ENCODE measurements at places on chromosomes 3 and 15.

DNA sequence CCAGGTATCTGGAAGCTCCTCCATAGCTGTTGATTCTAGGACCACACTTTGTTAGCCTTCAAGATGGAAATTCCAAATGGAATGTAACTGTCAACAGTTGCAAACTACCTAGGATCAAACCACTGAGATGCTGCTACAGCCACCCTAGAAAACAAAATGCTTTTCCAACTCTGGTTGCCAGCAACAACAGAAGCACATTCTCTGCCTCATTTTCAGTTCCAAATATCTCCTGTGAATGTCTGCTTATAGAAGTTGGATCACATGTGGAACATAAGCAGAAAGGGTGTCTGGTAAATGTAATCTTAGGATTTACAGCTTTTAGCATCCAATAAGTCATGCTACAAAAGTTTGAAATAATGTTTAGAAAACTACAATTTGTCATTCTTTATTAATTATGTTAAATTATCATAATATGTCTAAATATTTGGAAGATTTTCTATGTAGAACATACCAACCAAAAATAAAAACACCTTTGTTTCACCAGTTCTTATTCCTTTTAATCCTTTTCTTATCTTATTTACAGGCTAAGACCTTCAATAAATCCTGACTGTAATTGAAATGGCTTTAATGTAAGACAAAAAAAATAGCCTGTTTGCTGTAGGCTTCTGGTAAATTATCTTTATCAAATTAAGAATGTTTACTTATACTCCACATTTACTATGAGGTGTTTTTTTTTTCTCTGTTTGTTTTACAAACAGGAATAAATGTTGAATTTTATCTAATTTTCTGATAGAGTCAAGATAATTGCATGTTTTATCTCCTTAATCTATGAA, 687.1 kb downstream of the IGSF11 start:
- no peak for DNase-seq

GRCh38 chr3:161369531-161369930, 1.8 kb downstream of the SPTSSB start:
- DNase-seq = no peak

DNA sequence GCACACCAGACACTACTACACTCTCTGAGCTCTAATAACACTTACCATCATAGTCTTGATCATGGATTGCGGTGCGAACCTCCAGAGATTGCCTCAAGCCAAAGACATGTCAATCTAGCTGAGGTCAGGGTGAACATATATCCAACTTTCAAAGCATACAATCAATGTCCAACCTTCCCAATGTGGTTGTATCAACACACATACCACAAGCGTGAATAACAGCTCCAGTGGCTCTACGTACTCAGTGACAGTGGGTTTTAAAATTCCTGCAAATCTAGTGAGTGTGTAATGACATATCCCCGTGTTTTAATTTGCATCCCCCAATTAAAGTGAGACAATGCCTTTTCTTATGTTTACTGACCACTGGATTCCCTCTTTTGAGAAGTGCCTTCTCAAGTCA, 29.6 kb downstream of the SFMBT1 start:
- no peak for DNase-seq

DNA sequence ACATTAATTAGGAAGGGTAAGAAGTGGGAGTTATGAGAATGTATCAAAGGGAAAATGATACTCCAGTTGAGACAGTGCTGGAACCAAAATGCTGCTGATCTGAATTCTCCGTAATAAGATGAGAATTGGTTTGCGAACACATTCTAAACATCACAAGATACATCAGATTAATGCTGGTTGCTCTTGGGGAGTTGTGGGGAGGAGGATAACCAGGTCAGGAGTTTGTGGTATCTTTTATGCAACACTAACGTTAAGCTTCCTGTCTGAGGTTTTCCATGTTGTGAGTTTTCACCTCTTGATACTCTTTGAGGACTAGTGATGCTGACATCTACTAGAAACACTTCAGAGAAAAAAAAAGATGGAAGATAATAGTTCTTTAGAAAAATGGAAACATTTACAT, 47.2 kb downstream of the PPARG start:
- DNase-seq = no peak

DNA sequence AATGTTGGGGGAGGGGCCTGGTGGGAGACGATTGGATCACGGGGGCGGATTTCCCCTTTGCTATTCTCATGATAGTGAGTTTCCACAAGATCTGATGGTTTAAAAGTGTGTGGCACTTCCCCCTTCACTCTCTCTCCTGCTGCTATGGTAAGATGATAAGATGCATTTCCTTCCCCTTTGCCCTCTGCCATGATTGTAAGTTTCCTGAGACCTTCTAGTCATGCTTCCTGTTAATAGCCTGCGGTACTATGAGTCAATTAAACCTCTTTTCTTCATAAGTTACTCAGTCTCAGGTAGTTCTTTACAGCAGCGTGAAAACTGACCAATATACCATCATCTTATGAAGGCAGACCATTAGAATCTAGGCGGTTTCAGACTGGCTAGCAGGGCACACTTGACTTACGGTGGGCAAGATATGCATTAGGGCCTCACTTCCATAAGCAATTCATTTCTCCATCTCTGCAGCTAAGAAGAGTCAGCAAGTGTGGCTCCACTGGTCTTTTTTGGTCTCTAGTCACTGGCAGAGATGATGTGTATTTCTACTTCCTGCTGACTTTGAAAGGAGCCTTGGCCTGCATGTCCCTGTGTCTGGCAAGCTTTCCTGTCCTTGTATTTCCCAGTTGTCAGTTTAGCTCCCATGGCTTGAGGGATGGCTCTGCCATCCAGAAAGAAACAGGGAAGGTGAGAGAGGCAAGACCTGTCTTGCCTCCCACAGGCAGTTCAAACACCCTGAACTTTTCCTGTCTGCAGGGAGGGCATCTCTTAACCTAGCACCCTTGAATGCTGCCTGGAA, 109.0 kb upstream of the ADAMTS9 start:
- no peak for DNase-seq

- DNase-seq = no peak
Observed at GRCh38 chr15:49865925-49866757, 245.3 kb downstream of the DTWD1 start.

DNA sequence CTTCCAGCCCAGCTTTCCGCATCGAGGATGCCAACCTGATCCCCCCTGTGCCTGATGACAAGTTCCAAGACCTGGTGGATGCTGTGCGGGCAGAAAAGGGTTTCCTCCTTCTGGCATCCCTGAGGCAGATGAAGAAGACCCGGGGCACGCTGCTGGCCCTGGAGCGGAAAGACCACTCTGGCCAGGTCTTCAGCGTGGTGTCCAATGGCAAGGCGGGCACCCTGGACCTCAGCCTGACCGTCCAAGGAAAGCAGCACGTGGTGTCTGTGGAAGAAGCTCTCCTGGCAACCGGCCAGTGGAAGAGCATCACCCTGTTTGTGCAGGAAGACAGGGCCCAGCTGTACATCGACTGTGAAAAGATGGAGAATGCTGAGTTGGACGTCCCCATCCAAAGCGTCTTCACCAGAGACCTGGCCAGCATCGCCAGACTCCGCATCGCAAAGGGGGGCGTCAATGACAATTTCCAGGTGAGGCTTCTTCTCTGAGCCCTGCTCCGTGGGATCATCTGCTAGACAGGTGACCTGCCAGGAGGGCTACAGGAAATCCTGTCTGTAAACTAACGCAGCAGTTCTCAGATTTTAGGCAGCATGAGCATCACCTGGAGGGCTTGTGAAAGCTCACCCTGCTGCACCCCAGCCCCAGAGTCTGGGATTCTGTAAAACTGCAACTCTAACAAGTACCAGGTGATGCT, 1.6 kb downstream of the THBS1 start:
- DNase-seq = no peak

DNA sequence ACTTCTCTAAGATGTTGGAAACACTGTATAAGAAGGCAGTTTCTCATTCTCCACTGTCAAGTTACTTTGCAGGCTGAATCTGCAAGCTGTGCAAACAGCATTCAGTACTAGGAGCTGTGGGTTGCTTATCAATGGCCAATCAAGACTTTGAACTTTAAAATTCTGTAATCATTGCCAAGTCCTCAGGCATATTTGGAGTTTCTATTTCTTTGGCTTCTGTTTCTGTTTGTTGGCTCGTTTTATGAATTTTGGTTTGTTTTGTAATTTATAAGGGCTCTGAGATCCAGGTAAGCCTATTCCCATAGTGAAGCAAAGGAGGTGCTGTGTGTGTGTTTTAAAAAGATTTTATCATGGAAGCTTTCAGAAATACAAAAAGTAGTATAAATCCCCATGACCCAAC, 32.1 kb downstream of the TLNRD1 start:
- no peak for DNase-seq

All from NCI-H2171 treated with DMSO at 0.1 percent for 48 hours (cell line).